ENCODE measurements at places on chromosomes 7 and 10.

- no peak for DNase-seq
Observed at GRCh38 chr7:67463316-67463715, 466.7 kb downstream of the TYW1 start.

DNA sequence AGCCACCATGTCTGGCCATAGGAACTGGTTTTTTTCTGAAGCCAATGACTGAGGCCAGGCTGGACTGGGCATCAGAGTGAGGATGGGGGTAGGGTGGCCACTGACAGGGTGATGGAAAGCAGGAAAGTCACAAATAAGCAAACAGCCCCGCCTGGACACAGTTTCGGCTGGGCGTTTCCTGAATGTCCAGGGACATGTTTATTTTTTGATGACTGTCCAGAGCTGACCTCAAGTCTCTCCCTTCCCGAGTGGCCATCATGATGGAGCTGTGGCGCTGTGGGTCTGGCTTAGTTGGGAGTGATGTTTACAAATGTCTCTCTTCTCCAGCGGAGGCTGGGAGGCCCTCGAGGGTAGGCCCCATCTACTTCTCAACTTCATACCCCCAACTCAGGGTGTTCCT, 37.1 kb upstream of the COMTD1 start:
- no peak for DNase-seq

- DNase-seq: no peak
Observed at GRCh38 chr7:22952306-22953015, 61.5 kb downstream of the HYCC1 start.

- DNase-seq: no peak
Observed at GRCh38 chr10:68092512-68092911, 16.8 kb upstream of the MYPN start.

Data from activated naive CD8-positive, alpha-beta T cell treated with anti-CD3 and anti-CD28 coated beads, Interleukin-2, amount 50 U/mL, for 24 hours (primary cell).